NCI-H1436 (cell line): ENCODE measurements at places on chromosomes 2 and 18.

- no peak for DNase-seq
These were observed 1000.2 kb downstream of the TDRD15 start for GRCh38 chr2:22124003-22124402.

- no peak for DNase-seq
These were observed 148.5 kb upstream of the GYPC start for GRCh38 chr2:126507425-126507911.

DNA sequence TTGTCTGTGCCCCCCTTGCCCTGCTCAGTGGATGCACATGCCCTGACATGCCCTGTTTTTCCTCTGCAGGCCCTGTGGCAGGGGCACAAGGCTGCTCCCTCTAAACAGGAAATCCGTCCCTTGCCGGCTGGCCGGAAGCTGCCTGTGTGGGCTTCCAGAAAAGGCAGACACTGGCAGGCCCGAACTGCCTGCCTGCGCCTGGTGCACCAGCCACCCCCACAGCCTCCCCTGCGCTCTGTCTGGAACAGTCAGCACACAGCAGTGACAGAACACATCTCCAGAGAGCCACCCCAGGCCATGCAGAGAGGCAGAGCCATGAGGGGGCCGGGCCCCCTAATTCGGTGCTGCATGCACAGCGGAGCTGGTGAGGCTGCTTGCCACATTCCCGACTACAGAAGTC is 33.5 kb downstream of the LOXHD1 start:
- DNase-seq, result no peak

GRCh38 chr2:180980106-180980942 is at the start of gene UBE2E3:
Gene UBE2E3, plus strand, starts transcription at chr2:180980605. Its CDS starts 1,438 bp downstream, at chr2:180982043.
- peak; percentile 74 for DNase-seq

GRCh38 chr18:76335859-76336640 is 159.0 kb downstream of the ZNF516 start:
- DNase-seq, result peak; percentile 59

DNA sequence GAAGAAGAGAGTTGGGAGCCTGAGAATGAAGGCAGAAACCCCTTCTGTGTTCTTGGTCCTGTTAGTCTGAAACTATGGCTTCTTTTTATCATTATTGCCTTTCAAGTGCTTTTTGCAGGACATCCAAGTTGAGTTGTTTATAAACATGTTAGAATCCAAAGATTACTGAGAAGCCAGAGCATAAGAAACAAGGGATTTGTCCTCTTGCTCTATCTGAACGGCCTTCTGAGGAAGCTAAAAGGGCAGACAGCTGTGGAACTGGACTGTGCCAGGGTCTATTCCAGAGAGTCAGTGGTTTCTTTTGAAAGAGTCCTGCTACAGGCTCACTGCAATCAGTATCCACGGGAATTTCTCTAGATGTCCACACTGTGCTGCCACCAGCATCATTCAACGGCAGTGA is 86.6 kb downstream of the ARHGAP28 start:
- no peak for DNase-seq

DNA sequence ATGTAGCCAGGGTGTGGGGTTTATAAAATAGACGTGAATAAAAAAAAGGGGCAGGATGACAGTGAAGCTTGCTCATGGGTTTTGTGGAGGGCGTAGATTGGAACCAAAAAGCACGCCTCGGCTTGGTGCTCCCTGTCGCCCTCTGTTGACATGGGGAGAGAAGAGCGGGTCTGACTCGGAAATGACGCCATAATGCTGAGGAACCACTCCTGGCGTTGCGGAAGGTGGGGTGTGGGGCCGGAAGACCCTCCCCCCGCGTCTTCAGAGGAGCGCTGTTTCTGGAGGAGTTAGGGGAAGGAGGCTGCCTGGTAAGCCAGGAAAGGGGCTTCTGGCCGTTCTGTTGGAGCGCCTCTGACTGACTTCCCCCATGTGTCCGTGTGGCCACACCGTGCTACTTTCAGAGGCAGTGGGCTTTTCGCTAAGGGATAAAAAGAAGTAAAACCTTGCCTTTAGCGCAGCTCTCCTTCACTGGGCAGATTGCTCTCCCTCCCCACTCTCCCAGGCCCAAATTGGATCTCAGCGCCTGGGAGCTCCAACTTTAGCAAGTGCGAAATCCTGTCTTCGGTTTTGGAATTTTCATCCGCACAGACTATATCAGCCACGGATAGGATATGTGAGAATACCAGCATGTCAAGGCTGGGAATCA is 42.8 kb downstream of the PLEKHA3 start:
- DNase-seq, result peak; percentile 89

- no peak for DNase-seq
These were observed 206.6 kb downstream of the NDUFA10 start for GRCh38 chr2:239818531-239819011.

GRCh38 chr18:29840089-29840488 is 1202.5 kb downstream of the DSC3 start:
- no peak for DNase-seq

DNA sequence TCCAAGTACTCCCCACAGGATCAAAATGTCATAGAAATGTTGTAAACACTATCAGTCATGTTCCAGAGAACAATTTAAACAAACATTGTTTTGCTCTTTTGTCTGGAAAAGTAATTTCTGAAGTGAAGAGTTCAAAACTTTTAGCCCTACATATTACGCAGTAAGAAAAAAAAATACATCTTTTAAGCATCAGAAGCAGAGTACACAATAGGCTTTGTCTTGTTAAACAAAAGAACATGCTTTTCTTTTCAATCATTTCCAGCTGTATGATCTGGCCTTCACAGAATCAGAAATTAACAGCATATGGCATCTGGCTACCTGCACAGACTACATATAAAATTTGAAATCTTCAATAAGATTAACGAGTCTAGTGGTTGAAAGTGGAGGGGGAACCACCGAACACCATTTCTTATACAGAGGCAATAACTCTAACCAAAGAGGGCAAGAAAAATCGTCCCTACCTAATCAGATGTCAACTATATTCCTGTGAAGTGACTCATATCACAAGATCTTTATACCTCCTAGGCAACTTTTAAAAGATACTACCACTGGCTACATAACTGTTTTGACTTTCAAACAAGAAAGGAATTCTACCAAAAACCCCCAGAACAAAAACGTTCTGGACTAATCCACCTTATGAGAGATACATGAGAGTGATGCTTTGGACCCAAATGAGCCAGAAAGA is 149.3 kb downstream of the EXOC6B start:
- DNase-seq, result no peak

- no peak for DNase-seq
These were observed 109.1 kb downstream of the PLEKHA3 start for GRCh38 chr2:178589335-178589734.

DNA sequence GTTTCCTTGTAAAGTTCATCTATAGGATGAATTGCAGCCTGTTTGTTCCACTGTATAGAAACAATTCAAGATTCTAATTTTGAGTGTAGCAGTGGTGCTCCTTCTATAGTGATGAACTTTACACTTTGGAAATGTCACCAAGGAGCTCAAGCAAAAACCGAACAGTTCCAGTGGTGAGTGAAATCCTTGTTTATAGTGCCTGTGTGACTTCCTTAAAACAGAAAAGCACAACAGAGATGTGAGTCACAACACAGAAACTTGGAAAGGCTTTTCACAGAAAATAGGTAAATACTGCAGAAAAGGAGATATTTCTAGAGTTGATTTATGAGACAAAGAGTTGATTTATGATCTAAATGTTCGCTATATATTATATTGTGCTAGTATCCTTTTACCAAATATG is 482.0 kb downstream of the PTPRM start:
- DNase-seq, result no peak

DNA sequence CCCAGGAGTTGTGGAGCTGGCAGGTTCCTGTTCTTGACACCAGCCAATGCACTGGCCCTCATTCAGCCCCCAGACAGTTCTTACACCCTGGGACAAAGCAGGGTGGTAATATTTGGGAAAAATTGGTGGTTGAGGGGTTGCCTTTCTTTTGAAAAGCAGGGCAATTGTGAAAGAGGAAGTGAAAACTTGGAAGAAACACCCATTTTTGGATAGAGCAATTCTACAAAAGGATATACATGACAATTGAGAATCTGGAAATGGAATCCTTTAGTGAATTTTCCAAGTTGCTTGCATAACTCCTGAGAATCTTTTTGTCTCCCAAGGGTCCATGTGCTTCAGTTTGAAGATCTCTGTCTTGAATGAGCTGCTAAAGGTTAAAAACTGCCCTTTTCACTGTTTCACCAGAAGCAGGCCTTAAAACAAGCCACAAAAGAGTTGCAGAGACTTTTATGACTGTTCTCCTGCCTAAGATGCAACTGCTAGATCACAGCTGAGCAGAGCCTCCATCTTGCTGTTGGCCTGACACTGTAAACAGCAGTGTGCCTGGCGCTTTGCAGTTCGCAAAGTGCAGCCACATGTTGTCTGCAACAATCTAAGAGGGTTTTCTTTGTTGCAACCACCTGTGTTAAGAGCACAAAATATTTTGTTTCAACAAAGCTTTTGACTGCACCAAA is 11.8 kb downstream of the COL4A4 start:
- no peak for DNase-seq

GRCh38 chr18:9746958-9747357 is 38.9 kb downstream of the RAB31 start:
- DNase-seq, result no peak

GRCh38 chr18:62323483-62324180 is 1.5 kb upstream of the TNFRSF11A start:
- DNase-seq, result no peak

DNA sequence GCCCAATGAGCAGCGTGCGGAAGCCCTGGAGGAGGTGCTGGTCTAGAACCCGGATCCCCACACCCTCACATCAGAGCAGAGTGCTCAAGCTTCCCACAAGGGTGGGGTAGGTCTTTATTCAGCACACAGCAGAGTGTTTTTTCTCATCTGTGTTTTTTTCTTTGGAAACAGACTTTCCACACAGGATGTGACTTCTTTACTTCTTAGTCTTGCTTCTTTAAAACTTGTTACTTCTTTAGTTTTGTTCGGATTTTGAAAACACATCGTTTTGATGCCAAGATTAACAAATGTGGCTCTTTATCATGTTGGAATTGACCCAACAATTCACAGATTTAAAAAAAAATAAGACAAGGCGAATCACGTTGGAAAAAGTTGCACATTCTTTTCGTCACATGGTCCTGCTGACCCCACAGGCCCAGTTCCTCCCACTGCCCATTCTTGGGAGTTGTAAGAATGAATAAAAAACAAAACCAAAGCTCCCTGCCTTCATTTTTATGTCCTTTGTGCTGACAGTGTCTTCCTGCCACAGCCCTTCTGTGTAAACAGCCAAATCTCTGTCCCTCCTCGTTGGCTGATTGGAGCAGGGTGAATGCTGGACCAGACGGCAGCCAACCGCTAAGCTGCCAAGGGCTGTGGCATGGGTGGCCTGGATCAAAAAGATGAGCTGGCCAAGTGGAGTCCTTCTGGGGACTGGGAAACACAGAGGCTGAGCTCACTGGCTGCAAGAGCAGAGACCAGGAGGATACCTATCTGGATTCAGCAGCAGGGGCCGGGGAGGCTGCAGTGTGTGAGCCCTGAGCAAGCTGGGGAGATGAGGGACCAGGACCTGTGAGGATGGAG is 81.6 kb downstream of the TWIST2 start:
- DNase-seq, result no peak

GRCh38 chr2:81084101-81084500 is 779.5 kb upstream of the LRRTM1 start:
- DNase-seq, result no peak

DNA sequence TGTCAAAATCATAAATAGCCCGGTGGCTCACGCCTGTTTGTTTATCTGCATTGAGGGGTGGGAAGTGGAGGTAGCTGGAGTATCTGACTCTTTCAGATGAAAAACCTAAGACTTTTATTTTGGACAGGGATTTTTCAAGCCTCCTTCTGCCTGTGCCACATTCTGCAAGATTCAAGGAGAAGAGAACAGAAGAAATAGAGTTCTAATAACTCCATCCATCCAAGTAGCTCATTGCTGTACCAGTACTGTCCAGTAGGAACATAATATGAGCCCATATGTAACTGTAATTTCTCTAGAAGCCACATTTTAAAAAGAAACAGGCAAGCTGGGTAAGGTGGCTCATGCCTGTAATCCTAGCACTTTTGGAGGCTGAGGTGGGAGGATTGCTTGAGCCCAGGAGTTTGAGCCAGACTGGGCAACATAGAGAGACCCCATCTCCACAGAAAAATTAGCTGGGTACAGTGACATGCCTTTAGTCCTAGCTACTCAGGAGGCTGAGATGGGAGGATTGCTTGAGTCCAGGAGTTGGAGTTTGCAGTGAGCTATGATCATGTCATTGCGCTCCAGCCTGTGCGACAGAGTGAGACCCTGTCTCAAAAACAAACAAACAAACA is 35.4 kb upstream of the NT5DC4 start:
- no peak for DNase-seq

GRCh38 chr2:28357055-28357454 is 35.6 kb upstream of the FOSL2 start:
- no peak for DNase-seq

- DNase-seq, result peak; percentile 32
These were observed 222.2 kb downstream of the C1D start for GRCh38 chr2:67840460-67841068.

DNA sequence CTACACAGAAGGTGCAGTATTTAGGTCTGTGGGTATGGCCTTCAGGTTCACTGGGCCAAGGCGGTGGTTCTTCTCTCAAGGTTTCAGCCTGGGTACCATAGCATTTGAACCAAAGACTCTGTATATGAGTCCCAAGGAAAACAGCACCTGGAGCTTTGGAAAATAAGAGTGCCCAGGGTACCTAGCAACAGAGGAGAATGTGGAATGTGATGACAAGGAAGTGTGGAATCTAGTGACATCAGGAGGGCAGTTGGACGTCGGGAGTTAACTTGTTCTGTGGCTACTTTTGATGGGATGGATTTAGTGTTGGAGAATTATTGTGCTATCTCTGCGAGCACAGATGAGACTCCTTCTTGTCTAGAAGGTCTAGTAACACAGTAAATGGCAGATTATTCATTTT is 201.2 kb downstream of the NOL4 start:
- DNase-seq, result no peak

GRCh38 chr2:6946722-6947121 is 29.5 kb downstream of the RNF144A start:
- DNase-seq, result no peak

GRCh38 chr2:104028061-104028460 is 825.9 kb upstream of the POU3F3 start:
- DNase-seq, result peak; percentile 12

- DNase-seq, result no peak
These were observed 89.3 kb downstream of the SPP2 start for GRCh38 chr2:234139755-234140154.

DNA sequence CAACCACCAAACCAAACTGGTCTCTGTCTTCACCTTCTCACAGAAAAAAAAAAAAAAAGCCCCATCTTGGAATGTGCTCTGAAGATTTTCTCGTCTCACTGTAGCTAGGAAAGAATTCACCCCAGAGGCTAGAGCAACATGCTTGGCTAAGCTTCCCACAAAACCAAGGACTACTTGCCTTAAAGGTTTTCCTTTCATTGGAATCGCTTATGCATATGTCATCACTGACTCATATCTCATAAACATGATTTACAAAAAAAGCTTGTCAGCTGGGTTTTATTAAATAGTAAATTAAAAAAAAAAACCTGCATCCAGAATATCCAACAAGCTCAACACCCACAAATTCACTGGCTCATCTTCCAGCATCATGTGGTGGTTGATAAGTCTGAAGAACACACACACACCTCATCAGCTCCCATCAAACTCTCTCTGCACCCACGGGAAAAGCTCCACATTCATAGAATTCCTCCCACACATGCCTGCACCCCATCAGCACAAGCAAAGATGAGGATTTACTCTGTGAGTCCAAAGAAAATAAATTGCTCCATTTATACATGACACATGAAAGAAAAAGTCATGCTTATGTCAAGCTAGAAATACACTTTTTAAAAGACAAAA is 182.0 kb upstream of the TRIB2 start:
- DNase-seq, result no peak

GRCh38 chr18:44393406-44393805 is 287.3 kb upstream of the SETBP1 start:
- DNase-seq, result no peak

- no peak for DNase-seq
These were observed 22.1 kb upstream of the DOCK10 start for GRCh38 chr2:225064362-225064761.
